Activated CD4-positive, alpha-beta T cell treated with anti-CD3 and anti-CD28 coated beads for 24 hours (primary cell): ENCODE measurements at places on chromosomes 7 and 10.

GRCh38 chr10:105037022-105037421 is 395.9 kb downstream of the SORCS3 start:
- no peak for DNase-seq

DNA sequence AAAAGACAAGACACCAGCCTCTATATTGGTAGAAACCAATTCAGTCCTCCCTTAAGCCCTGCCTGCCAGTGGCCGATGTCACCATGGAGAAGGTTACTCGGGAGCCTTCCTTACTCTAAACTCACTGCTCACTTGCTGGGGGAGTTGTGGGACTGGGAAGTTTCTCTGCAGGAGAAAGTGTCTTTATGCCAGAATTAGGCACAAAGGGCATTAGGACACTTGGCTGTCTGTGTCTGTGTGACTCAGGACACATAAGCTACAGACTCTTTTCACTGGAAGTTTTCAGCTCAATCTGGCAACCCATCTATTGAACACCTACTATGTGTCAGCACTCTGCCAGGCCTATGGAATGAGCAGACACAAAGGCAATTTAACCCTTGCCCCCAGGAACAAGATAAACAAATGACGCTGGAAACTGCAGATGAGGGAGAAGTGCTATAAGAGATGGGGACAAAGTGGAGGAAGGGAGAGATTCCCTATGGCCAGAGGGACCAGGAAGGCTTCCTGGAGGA is 49.5 kb upstream of the CACUL1 start:
- no peak for DNase-seq

GRCh38 chr10:12588091-12588860 is 238.9 kb downstream of the CAMK1D start:
- DNase-seq = no peak

GRCh38 chr10:121921238-121921931 is 6.4 kb downstream of the ATE1 start:
- no peak for DNase-seq

DNA sequence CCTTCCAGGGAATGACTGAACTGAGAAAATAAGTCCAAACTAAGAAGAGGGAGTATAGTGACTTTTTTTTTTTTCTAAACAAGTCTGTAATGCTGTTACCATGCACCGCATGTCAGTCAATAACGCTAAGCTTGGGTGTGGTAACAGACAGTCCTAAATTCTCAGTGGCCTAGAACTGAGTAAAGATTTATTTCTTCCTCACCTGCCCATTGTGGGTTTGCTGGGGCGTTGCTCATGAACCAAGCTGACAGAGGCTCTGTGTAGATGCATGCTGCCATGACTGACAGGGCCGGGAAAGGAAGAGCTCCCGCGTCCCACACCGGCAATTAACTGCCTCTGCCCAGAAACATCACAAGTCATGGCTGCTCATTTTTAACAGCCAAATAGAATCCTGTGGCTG is 25.5 kb upstream of the PRKG1 start:
- no peak for DNase-seq

DNA sequence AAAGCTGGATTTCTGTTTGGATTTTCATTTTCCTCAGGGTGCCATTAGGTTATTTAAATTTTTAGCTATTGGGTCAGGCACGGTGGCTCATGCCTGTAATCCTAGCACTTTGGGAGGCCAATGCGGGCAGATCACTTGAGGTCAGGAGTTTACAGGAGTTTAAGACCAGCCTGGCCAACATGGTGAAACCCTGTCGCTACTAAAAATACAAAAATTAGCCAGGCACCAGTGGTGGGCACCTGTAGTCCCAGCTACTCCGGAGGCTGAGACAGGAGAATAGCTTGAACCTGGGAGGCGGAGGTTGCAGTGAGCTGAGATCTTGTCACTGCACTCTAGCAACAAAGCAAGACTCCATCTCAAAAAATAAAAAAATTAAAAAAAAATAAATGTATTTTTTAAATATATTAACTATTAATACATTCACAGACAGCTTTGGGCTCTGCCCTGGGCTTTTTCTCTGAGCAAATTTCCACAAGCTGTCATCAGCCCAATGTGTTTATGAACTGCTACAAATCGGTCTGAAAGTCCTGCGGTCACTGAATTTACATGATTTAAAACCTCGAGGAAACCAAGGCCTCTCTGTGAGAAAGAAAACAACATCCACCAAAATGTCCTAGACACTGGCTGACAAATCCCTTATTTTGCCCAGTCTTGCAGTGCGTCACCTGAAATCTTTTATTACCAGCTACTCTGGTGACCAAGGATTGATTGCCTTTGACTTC is 19.2 kb upstream of the PLEKHS1 start:
- no peak for DNase-seq
